ENCODE measurements at places on chromosomes 5 and 9. TPM values are rescaled to one million over a fixed set of nuclear protein-coding genes. Genes with fewer than 3 reads are reported as not detected.

- H3K27ac ChIP-seq, result no peak overlapping the region
- H3K36me3 ChIP-seq, result no peaks in the 10 kb centered on the region
- H3K4me3 ChIP-seq, result no peak overlapping the region
- no peaks in the 10 kb centered on the region for H3K27me3 ChIP-seq
- DNase-seq, result no peak
Observed at GRCh38 chr5:113373426-113373825, 61.4 kb downstream of the TSSK1B start.

DNA sequence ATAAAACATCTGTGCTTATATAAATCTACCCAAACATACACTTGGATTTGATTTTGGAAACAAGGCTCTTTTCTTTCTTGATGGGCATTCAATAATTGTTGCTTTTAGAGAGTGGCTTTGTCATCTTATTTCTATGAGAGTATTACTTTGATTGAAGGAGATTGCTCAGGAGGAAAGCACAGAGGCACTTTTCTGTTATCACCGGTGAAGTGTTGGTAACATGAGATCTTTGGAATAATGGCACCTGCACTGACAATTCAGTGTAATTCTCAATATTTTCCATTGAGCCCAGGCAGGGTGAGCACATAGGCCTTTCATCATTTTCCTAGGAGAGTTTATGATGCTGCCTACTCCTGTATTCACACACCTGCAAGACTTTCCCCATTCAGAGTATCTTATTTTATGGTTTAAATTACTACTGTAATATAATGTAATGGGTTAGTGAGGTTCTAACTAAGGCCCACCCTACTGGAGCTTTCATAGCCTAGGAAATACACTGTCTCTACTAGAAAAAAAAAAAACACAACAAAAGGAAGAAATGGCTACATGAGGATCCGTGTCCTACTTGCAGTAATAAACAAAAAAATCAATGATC, 244.3 kb downstream of the DENND1A start:
- H3K4me3 ChIP-seq, result no peak overlapping the region
- no peak for DNase-seq
- H3K4me1 ChIP-seq, result no peaks in the 10 kb centered on the region
- no peaks in the 10 kb centered on the region for H3K36me3 ChIP-seq
- H3K27me3 ChIP-seq, result no peaks in the 10 kb centered on the region

DNA sequence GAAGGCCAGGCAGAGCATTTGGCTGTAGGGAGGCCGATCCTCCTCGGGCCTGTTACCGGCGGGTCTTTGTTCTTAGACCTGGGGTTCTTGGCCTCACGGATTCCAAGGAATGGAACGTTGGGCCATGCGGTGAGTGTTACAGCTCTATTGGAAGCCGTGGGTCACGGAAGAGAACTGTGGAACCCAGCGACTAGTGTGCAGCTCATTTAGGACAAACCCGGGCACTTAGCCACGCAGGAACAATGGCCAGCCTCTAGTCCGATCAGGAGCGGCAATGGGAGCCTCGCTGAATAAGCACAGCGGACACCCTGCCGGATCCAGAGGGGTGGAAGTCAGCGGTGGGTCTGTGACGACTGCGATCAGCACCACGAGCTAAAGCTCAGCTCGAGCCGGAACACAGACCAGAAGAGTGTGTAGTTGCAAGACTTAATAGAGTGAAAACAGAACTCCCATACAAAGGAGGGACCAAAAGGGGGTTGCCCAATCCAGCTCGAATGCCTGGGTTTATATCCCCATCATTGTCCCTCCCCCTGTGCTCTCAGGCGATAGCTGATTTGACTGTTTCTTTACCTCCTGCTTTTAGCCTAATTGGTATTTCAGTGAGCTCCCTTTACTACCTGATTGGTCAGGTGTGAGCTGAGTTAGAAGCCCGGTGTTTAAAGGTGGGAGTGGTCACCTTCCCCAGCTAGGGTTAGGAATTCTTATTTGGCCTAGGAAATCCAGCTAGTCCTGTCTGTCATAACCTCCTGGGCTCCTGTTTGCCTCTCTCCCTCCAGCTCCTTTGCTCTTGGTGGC, 53.7 kb upstream of the RPL26L1 start:
- peak; percentile 77 for DNase-seq
- H3K4me3 ChIP-seq, result no peak overlapping the region
- peaks cover 58% of the 10 kb centered on the region for H3K4me1 ChIP-seq
- H3K36me3 ChIP-seq, result peaks cover 4% of the 10 kb centered on the region

DNA sequence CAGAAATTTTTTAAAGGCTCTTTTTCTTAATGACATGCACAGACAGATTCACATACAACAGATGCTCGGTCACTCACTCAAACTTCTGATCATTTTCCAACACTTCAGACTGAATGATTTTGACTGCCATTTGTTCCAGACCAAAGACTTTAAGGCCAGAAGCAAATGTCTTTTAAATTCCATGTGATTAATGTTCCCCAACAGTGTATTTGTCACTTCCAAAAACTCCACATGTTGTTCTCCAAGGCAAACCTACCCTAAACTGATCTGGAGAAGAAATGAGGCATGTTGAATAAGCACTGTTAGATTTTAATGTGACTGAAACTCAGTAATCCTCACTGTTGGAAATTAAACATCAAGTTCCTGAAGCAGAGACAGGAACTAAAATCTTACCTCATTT, 366.7 kb downstream of the GABRG2 start:
- no peak overlapping the region for H3K27ac ChIP-seq
- no peak overlapping the region for H3K4me3 ChIP-seq
- no peaks in the 10 kb centered on the region for H3K36me3 ChIP-seq

DNA sequence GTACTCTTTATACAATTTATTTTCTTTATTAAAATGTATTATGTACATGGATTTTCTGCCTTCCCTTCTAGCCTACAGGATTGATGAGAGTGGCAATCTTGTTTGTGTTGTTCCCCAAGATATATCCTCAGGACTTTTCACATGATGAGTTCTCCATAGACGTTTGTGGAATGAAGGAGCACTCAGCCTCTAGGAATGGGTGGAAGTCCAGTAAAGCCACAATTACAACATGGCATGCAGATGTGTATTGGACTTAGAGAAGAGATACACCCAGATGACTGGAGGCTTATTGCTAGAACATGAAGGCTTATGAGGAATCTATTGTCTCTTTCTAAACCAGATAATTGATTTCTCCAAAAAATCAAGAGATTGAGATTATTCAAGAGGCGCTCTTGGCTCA, 8.2 kb upstream of the DOCK2 start:
- H3K27me3 ChIP-seq, result no peaks in the 10 kb centered on the region
- H3K27ac ChIP-seq, result no peak overlapping the region
- no peak for DNase-seq
- peaks cover 11% of the 10 kb centered on the region for H3K4me1 ChIP-seq
- H3K4me3 ChIP-seq, result no peak overlapping the region

- no peak for DNase-seq
- no peak overlapping the region for H3K27ac ChIP-seq
- H3K36me3 ChIP-seq, result no peaks in the 10 kb centered on the region
- H3K4me1 ChIP-seq, result peaks cover 41% of the 10 kb centered on the region
Observed at GRCh38 chr9:105073147-105073546, 145.2 kb upstream of the ABCA1 start.

GRCh38 chr9:134049772-134050588, 17.8 kb downstream of the BRD3 start:
- H3K36me3 ChIP-seq, result peaks cover 3% of the 10 kb centered on the region
- H3K4me3 ChIP-seq, result no peak overlapping the region
- no peaks in the 10 kb centered on the region for H3K27me3 ChIP-seq

- DNase-seq, result no peak
- peak overlapping the region; percentile 87 for H3K27ac ChIP-seq
- no peak overlapping the region for H3K4me3 ChIP-seq
- H3K4me1 ChIP-seq, result no peaks in the 10 kb centered on the region
- H3K27me3 ChIP-seq, result no peaks in the 10 kb centered on the region
Observed at GRCh38 chr9:70421272-70422180, 7.1 kb upstream of the KLF9 start.

GRCh38 chr9:75116306-75116705, 28.0 kb downstream of the OSTF1 start:
- no peaks in the 10 kb centered on the region for H3K27me3 ChIP-seq
- no peaks in the 10 kb centered on the region for H3K36me3 ChIP-seq
- H3K4me3 ChIP-seq, result no peak overlapping the region
- H3K27ac ChIP-seq, result no peak overlapping the region
- no peaks in the 10 kb centered on the region for H3K4me1 ChIP-seq

GRCh38 chr9:13979941-13980318, 334.0 kb downstream of the NFIB start:
- DNase-seq, result no peak
- no peak overlapping the region for H3K27ac ChIP-seq
- H3K36me3 ChIP-seq, result no peaks in the 10 kb centered on the region

DNA sequence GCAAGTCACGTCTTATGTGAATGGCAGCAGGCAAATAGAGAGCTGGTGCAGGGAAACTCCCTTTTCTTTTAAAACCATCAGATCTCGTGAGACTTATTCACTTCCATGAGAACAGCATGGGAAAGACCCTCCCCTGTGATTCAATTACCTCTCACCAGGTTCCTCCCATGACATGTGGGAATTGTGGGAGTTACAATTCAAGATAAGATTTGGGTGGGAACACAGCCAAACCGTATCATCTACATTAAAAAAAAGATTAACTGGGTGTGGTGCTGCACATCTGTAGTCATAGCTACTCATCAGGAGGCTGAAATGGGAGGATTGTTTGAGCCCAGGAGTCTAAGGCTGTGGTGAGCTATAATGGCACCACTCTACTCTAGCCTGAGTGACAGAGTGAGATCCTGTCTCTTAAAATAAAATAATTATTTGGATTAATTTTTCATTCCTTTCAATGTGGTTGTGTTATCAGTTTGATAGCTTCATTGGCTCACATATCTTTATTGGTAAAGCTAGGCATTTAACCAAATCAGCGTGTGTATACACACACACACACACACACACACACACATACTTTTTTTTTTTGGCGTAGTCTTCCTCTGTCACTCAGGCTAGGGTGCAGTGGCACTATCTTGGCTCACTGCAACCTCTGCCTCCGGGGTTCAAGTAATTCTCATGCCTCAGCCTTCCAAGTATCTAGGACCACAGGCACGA, 21.8 kb downstream of the DENND4C start:
- H3K27me3 ChIP-seq, result no peaks in the 10 kb centered on the region
- H3K4me3 ChIP-seq, result no peak overlapping the region
- no peaks in the 10 kb centered on the region for H3K36me3 ChIP-seq

DNA sequence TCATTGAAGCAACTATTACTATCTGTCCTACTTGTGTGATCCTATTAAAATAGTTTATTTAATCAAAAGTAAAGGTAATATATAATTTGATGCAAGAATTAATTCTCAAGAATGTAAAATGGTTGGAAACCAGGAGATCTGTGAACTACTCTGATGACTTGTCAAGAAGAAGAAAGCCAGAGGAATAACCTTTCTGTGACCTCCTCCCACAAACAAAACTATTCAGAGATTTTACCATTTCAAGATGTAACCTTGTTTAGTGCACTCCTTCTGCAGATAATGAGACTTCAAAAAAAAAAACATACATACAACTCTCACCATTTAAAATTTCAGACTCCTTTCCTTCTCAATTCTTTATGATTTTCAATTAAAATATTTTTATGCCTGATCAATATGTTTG, 79.5 kb downstream of the RFX3 start:
- DNase-seq, result no peak
- no peaks in the 10 kb centered on the region for H3K4me1 ChIP-seq
- H3K27ac ChIP-seq, result no peak overlapping the region
- H3K4me3 ChIP-seq, result no peak overlapping the region

GRCh38 chr9:4538107-4538506, 47.8 kb downstream of the SLC1A1 start:
- no peaks in the 10 kb centered on the region for H3K27me3 ChIP-seq
- peak; percentile 6 for DNase-seq
- no peak overlapping the region for H3K4me3 ChIP-seq
- H3K36me3 ChIP-seq, result no peaks in the 10 kb centered on the region
- peaks cover 41% of the 10 kb centered on the region for H3K4me1 ChIP-seq

DNA sequence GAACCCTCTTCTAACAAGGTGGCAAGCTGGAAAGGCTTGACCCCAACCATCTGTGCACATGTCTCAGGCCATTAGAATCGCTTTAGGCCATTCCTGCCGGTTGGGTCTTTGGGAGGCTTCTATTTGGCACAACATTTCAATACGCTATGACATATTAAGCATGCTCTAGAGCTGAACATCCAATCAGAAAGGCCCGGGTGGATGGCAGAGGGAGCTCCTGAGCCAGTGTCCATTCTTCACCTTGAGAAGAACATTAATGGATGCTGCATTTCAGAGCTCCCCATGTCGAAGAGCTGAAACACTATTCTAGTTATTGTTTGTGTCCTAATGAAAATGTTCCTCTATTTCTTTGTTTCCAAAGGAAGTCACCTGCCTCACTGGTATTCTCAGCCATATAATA, 12.8 kb downstream of the SPATA9 start:
- no peak overlapping the region for H3K4me3 ChIP-seq
- H3K36me3 ChIP-seq, result no peaks in the 10 kb centered on the region
- no peak for DNase-seq
- H3K27me3 ChIP-seq, result no peaks in the 10 kb centered on the region
- peaks cover 43% of the 10 kb centered on the region for H3K4me1 ChIP-seq

DNA sequence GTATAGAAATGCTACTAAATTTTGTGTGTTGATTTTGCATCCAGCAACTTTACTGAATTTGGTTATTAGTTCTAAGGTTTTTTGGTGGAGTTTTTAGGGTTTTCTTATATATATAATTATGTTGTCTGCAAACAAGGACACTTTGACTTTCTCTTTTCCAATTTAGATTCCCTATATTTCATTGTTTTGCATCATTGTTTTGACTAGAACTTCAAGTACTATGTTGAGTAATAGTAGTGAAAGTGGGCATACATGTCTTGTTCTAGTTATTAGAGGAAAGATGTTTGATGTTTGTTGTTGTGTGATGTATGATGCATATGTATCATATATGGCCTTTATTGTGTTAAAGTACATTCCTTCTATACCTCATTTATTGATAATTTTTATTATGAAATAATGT, 362.3 kb upstream of the PRR16 start:
- DNase-seq, result no peak
- no peaks in the 10 kb centered on the region for H3K4me1 ChIP-seq
- H3K4me3 ChIP-seq, result no peak overlapping the region
- no peaks in the 10 kb centered on the region for H3K36me3 ChIP-seq
- no peaks in the 10 kb centered on the region for H3K27me3 ChIP-seq
- no peak overlapping the region for H3K27ac ChIP-seq

GRCh38 chr5:103433211-103433610, 129.4 kb downstream of the NUDT12 start:
- no peaks in the 10 kb centered on the region for H3K36me3 ChIP-seq
- no peak overlapping the region for H3K4me3 ChIP-seq
- H3K4me1 ChIP-seq, result no peaks in the 10 kb centered on the region
- no peaks in the 10 kb centered on the region for H3K27me3 ChIP-seq
- no peak for DNase-seq

CTXN3 gene
- not detected for total RNA-seq

SH3TC2 gene
- 5.8 TPM for total RNA-seq

C9orf153 gene
- not detected for total RNA-seq

AIF1L gene
- total RNA-seq, result 23.3 TPM

SLCO4C1 gene
- 1.3 TPM for total RNA-seq

TMOD1 gene
- 1.1 TPM for total RNA-seq

RANBP17 gene
- total RNA-seq, result 31.8 TPM

PTGES gene
- total RNA-seq, result 5.6 TPM

NR5A1 gene
- not detected for total RNA-seq

DNLZ gene
- total RNA-seq, result 29.1 TPM
